ENCODE measurements at places on chromosomes 12 and 14.

- peak; percentile 5 for DNase-seq
Observed at GRCh38 chr14:35480119-35480769, 53.7 kb upstream of the INSM2 start.

DNA sequence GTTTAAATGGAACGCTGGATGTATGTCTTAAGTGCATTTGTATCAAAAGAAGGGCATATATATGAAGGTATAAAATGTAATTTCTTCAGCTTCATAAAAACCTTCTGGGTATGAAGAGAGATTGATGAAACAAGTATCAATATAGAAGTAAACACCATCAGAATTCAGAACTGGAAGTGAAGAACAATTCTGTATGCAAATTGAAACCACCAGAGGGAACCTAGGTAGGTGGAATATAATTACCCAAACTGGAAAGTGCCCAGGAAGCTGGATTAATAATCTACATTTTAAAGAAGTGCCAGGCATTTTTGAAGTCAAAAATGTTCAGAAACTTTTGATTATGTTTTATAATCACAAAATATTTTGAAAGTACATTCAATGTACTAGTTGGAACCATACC, 336.2 kb upstream of the GARIN6 start:
- no peak for DNase-seq

DNA sequence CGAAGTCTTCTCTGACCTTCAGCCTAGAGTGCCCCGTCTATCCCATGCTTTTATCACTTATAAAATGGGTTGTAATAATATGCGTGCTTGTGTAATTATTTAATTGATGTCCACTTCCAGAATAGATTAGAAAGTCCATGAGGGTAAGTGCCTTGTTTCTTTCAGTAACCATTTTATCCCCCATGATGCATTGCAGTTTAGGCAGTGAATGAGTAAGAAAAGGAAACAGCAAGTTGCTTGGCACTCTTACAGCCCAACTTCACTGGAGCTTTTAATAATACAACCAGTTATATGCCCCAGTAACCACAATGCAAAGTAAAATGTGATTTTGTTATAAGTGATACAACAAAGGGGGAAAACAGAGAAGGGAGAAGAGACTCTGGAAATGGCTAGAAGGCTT, 287.3 kb downstream of the MED13L start:
- DNase-seq, result no peak

- DNase-seq, result peak; percentile 63
Observed at GRCh38 chr12:122023339-122024131, 1.9 kb downstream of the BCL7A start.

DNA sequence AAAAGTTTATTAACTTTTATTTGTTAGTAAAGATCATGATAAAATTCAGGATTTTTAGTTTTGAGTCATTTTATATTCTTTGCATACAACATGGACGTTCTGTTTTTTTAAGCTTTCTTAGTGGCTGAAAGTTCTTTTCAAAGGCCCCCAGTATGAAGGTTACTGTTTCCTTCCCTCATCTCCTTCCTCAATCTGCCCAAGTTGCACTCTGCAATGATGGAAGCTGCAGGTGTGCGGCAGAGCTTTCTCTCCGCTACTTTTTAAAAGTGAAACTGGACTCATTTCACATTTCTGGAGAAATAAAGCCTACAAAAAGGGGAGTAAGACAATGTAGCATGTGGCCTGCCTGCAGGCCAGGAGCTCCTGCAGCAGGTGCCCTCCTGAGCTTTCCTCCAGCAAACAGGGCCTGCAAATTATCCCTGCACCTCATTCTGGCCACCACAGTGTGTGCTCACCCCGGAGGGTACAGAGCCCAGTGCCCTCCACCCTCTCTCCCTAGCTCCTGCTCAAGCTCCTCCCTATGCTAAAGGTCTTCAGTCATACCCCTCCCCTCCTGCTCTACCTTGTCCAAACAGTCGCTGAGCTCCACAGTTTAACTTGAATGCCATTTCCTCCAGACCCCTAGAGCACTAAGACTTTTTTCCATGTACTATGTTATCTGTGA, 78.9 kb downstream of the SETD3 start:
- DNase-seq, result no peak

DNA sequence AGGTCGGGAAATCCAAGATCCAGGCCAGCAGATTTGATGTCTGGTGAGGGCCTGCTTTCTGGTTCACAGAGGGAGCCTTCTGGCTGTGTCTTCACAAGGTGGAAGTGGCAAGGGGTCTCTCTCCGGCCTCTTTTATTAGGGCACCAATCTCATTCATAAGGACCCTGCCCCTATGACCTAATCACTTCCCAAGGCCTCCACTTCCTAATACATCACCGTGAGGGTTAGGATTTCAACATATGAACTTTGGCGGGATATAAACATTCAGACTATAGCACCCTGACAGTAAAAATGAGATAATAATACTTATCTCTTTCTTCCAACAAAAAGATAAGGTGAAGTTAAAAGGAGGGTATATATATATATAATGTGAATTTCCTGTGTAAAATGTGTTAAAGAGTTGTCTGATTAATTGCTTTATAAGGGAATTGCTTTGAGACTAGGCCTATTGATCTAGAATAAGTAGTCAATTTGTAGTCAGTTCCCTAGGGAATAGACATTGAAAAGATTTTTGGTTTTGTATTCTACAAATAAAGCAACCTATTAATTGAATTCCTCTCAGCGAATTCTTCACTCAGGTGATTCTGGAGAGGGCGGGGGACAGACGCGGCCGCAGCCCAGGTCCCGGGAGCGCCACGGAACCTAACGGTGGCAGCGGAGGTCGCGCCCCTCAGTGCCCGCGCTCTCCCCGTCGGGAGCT, 516 bp upstream of the LGALS3 start:
- no peak for DNase-seq

DNA sequence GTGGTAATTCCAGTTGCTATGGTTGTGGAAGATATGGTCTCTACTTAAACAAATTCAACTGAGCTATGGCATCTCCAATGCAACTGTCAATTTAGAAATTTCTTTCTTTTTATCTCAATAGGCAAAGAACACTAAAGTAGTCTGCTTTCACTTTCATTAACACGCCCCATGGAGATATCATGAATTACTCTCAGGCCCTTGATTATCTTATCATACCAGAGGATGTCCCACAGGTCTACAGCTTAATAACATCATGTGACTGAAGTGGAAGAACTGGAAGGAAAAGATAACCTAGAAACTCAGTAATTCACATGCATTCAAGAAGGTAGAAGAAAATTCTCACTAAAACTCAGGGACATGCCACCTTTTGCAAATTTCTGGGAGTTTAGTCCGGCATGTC, 114.3 kb downstream of the FLRT2 start:
- DNase-seq, result no peak

DNA sequence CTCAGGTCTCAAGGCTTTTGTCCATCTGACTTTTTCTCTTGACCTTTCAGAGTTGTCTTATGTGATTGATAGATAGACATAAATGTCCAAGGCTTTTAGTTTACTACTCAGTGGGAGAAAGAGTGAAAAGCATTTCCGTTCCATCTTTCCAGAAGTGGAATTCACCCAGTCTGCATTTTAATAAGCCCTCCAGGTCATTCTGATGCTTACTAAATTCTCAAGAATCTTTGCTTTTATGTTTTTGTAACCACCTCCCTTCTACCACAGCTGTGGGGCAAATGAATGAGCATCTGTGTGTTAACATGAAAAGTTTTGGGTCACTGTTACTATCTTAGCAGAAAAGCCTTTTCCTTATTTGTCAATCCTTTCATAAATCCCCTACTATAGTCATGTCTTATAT, 251.4 kb downstream of the LRIG3 start:
- DNase-seq, result no peak

DNA sequence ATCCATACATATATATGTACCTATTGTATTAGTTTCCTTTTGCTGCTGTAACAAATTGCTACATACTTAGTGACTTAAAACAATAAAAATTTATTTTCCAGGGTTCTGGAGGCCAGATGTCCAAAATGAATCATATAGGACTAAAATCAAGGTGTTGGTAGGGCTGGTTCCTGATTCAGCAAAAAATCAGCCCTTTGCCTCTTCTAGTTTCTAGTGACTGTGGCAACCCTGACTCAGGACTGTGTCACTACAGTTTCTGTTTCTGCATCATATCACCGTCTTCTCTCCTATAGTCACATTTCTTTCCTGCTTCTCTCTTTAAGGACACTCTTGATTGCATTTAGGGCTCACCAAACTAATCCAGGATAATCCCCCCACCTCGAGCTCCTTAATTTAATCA, 386.3 kb upstream of the TBX3 start:
- no peak for DNase-seq

- no peak for DNase-seq
Observed at GRCh38 chr12:92425165-92425564, 277.6 kb upstream of the PLEKHG7 start.

DNA sequence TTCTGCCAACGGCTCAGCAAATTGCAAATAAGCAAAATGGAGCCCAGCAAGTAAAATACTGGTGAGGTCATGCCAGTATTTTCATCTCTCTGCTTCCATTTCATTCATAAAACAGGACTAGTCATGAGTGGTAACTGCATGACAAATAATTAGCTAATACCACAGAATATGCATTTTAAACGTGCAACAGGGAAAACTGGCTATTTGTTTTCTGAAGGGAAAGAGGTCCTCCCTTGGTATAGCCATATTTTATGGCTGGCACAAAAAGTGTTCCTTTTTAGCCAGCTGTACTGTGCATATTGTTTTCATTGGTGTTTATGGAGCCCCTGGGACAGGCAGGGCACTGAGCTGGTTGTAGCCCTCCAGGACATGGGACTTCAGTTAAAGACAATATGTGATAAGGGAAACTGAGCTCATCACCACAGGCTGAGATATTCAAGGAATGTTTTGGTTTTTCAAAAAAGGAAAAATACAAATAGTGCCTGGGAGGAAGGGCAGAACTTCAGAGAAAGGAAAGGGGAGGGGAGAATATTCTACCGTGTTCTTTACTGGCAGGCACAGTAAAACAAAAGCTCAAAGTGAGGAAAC, 26.1 kb upstream of the FOXN3 start:
- no peak for DNase-seq

- DNase-seq, result no peak
Observed at GRCh38 chr14:78251308-78251707, 81.1 kb downstream of the NRXN3 start.

- DNase-seq, result peak; percentile 84
Observed at GRCh38 chr12:123043536-123044001, 63.1 kb downstream of the ARL6IP4 start.

DNA sequence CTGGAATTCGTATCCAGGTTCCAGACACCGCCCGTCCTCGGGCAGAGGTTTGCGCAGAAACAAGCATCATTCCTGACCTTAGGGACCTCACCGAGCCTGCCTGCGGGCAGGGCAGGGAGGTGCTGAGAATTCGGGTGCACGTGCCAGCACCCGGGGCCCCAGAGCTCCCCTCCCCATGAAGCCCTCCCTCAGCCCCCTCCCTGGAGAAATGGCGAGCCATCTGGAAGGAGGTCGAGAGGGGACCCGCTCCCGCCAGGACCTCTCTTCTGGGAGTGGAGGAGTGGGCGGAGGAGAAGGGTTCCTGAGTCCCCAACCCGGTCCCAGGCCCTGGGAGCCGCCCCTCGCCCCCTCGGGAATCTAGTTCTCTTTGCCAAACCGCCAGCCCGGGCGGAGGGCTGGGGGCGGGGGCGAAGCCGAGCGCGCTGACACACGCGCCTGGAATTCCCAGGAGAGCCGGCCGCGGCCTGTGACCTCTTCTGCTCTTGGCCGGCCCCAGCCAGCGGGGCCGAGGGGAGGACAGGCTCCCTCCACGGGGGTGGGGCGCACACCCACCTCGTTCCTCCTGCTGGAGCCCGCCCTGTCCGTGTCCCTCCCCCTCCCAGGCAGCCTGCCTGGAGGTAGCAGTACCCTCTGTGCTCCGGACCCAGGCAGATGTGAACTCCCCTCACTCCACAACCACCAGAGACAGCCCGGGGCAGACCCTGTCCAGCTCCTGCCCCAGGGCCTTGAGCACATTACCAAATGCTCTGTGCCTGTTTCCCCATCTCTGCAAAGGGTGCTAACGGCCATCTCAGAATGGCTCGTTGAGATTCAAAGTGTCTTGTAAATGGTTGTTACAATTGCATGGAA, 23.0 kb upstream of the GPR132 start:
- DNase-seq, result peak; percentile 58

DNA sequence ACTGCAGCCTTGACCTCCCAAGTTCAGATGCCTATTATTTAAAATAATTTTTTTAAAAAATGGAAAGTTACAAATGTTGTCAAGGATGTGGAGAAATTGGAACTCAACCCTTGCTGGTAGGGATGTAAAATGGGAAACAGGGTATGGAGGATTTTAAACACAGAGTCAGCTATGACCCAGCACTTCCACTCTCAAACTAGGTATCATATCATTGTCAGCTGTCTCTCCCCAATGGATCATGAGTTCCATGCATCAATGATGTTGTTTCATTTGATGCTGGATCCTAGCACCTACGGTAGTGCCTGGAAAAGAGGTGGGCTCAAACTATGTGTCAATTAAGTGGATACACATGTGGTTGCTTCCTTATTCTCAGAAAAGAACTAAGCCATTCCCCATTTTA, 150.9 kb downstream of the RIMBP2 start:
- no peak for DNase-seq

- DNase-seq, result no peak
Observed at GRCh38 chr12:115972241-115972640, 305.3 kb downstream of the MED13L start.

DNA sequence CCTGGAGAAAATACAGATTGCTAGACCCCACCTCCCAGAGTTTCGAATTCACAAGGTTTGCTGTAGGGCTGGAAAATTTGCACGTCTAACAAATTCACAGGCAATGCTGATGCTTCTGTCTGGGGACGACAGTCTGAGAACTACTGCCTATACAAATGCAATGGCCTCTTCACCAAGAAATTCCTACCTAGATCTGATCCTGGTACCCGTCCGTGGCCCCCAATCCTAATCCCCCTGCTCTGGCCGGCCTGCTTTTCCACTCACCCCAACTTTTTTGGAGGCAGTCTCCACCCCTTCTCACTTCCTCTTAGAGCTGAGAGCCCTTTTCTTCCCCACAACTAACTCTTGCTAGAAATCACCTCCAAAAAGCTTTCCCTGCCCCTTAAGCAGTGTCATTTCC, 3.1 kb upstream of the SSH1 start:
- DNase-seq, result no peak

DNA sequence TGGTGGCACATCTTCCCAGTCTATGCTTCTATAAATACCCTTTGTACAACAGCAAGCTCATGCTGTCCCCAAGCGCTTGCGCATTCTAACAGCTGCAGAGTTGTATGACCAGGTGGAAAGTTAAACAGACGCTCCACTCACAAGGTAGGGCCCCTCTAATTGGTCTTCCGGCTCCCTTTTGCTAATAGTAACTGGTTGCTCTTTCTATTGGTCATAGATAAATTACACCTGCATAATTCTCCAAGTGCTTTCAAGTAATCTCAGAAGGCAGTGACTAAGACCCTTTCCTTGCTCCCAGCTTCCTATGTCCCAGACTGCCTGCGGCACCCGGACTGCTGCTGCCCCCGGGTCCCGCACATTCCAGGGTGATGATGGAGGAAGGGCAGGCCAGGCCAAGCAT, 6.1 kb upstream of the TSPAN9 start:
- DNase-seq, result no peak

Measured in urothelium cell line (cell line).